ENCODE measurements at places on chromosomes 16 and 17.

DNA sequence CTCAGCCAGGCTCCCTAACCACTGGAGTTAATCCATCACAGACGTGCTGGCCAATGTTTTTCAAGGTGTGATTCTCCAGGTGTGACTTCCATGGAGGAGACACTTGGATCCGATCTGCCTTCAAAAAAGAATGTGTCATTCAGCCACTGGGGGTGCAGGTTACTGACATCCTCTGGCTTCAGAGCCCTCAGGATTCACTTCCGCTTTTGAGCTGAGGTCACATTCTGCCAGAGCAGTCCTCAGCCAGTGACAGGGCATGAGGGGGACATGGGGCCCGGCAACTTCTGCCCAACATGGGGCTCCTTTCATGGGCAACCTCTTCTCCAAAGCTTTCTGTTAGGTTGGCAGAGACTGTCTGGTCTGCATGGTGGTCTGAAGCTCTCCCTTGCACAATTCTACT, 81.4 kb downstream of the GRIN2A start:
- DNase-seq: no peak

DNA sequence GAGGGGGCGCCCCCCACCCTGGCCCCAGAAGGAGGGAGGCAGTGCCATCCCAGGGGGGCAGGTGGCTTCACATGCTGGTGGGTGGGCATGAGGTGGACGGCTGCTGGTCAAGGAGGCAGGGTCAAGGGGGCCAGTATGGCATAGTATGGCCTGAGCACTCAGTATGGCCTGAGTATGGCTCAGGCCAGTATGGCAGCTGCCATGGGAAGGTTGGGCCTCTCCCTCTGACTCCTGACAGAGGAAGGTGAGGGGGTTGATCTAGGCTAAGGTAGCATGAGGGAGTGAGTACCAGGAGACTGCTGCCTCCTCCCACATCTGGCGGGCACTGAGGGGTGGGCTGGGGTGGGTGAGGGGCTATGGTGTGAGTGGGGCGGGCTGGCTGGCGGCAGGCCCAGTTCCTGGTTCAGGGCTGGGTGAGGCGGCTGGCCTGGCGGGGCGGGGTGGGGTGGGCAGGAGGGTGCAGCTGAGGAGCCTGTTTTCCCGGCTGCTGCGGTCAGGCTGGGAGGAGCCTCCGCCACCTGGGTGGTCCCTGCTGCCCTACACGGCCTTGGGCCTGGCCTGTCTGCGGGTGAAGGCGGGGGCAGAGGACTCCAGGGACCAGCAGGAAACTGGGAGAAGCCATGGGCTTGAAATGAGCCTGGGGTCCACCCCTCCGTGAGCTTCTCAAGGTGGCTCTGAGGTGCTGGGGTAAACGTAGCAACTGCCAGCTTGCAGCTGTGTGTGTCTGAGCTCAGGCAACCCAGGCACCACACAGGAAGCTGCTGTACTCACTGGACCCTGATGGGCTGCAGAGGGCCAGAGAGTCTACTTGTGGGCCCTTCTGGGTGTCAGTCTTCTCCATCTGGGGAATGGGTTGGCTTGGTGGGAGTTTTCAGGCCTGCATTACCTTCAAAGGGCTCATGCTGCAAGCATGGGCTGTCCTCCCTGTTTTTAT, 57.0 kb downstream of the RAI1 start:
- DNase-seq: no peak

DNA sequence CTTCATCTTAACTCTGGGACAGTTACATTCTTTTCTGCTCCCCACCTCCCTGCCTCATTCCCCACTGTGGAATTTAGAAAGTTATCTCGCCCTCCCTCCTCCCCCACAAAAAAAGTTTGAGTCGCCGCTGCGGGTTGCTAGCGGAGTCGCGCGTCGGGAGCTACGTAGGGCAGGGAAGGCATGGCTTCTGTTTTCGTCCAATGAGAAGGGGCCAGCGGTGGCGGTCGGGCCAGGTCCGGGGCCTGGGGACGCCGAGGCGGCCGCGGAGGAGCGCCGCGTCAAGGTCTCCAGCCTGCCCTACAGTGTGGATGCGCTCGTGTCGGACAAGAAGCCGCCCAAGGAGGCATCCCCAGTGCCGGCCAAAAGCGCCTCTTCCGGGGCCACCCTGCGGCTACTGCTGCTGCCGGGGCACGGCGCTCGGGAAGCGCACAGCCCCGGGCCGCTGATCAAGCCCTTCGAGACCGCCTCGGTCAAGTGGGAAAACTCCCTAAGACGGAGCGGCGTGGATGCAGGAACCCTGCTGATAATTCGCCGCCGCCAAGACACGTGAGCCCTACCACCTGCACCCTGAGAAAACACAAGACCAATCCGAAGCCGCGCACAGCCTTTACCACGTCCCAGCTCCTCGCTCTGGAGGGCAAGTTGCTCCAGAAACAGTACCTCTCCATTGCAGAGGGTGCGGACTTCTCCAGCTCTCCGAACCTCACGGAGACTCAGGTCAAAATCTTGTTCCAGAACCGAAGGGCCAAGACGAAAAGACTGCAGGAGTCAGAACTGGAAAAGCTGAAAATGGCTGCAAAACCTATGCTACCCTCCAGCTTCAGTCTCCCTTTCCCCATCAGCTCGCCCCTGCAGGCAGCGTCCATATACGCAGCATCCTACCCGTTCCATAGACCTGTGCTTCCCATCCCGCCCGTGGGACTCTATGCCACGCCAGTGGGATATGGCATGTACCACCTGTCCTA, 8.9 kb downstream of the OR4D1 start:
- DNase-seq: no peak

DNA sequence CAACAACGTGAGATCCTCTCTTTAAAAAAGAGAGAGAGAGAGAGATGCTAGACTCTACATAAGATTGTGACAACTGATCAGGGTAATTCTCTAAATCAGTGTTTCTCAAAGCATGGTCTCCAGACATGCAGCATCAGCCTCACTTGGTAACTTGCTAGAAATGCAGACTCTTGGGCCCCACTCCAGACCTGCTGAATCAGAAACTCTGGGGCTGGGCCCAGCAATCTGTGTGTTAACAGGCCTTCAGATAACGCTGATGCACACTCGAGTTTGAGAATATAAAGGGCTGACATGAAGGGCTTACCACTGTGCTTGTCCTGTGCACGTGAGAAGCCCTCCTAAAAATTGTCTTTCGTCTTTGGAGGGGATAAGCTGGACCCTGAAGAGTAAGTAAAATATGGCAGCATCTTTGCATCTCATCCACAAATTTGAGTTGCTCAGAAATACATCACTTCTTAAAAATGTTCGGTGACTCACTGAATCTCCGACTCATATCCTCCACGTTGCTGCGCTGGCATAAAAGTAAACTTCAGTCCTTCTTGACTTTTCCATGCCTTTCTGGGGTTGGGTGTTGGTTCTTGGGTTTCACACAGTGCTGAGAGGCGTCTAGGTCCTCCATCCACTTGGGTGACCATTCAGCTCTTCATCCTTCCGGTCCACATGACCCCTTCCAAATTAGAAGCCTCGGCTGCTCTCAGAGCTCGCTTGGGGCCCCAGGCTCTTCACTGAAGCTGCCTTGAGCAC, 26.1 kb upstream of the KDM8 start:
- no peak for DNase-seq

DNA sequence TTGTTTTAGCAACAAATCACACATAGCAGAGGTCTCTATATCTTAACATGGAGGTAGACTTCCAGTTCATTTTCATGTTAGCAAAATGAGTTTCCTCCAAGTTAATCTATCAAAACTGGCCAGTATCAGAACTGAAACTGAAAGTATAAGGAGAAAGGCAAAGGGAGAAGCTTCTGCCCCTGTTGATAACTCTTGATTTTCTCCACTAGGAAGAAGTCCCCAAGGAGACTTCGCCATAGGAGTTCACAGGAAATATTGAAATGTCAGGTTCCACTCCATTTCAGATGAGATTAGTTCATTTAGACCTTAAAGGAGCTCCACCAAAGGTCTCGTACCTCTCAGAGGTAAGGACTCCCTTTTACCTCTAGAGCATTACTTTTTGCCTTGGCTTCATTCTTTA, 1.2 kb upstream of the OGFOD3 start:
- no peak for DNase-seq

DNA sequence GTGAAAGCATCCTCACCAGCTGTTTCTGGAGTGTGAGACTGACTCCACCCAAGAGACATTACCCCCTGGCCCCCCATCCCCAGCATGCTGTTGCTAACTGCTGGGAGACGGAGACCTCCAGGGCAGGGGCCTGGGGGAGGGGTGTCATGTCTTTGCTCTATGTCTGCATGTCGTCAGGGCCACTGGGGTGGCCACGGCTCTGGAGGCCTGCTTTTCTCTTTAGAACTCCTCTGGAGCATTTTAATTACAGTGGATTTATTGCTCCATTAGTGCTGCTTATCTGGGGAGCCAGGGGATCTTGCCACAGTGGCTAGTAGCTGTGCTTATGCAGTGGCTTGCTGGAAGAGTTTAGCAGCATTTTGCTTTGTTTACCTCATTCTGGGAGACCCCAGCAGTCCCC, 32.3 kb downstream of the CLEC16A start:
- no peak for DNase-seq

DNA sequence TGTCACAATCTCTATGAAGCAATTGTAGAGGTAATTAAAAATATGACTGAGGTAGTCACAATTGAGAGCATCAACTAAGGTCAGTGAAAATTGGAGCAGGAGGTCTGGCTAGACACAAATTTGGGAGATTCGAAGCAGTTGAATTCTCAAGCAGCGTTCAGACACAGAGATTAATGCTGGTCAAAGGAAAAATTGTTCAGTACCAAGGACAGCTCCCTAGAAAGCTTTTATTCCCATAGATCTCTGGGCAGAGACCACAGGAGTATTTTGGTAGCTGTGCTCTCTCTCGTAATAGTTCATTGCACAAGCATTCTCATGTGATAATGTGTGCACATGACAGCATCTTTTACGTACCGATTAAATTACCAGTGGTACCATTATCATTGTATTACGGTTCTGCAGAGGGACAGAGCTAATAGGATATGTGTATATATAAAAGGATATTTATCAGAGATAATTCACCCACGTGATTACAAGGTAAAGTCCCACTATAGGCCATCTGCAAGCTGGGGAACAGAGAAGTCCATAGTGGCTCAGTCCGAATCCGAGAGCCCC, 387.5 kb upstream of the HSBP1 start:
- no peak for DNase-seq

GRCh38 chr16:2092256-2092620, 43.5 kb downstream of the PKD1 start:
- DNase-seq: no peak

- no peak for DNase-seq
Observed at GRCh38 chr17:76709077-76709950, 1.5 kb downstream of the MXRA7 start.

DNA sequence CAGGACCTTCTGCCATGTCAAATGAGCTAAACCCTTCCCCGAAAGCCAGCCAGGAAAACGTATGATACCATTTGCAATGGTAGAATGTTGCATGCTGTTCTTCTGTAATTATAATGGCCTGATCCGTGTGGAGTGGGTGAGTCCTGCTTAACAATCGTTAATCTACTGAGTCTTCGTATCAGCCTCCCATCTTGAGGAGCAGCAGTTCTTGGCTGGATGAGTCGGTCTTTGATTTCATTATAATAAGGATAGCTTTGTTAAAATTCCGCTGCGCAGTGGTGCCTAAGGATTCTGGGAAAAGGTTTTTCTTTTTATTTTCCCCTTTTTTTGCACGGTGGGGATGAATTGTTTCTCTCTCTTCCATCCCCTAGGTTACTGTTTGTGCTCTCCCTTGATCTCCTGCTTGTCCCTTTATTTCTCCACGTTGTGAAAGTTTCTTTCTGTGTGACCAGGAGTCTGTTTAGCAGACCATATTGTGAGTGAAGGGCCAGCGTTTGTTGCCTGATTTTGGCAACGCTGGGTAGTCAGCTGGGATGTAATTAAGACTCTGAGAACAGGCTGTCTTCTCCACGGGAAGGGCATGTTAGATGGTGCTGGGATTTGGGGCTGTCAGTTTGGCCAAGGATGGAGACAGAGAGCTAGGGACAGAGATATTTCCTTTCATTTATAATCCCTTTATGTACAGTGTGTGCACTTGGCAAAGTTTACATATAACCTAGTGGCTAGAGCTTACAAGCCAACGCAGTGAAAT, 263.0 kb downstream of the FTO start:
- no peak for DNase-seq

GRCh38 chr17:58572846-58573245, 58.4 kb upstream of the MTMR4 start:
- no peak for DNase-seq

- no peak for DNase-seq
Observed at GRCh38 chr16:31480851-31481536, 1.9 kb upstream of the SLC5A2 start.

GRCh38 chr16:53503991-53504663, 1.1 kb upstream of the AKTIP start:
- no peak for DNase-seq

GRCh38 chr16:59088431-59088830, 354.3 kb upstream of the GOT2 start:
- no peak for DNase-seq

- no peak for DNase-seq
Observed at GRCh38 chr17:42428141-42428944, 5.3 kb upstream of the CAVIN1 start.

DNA sequence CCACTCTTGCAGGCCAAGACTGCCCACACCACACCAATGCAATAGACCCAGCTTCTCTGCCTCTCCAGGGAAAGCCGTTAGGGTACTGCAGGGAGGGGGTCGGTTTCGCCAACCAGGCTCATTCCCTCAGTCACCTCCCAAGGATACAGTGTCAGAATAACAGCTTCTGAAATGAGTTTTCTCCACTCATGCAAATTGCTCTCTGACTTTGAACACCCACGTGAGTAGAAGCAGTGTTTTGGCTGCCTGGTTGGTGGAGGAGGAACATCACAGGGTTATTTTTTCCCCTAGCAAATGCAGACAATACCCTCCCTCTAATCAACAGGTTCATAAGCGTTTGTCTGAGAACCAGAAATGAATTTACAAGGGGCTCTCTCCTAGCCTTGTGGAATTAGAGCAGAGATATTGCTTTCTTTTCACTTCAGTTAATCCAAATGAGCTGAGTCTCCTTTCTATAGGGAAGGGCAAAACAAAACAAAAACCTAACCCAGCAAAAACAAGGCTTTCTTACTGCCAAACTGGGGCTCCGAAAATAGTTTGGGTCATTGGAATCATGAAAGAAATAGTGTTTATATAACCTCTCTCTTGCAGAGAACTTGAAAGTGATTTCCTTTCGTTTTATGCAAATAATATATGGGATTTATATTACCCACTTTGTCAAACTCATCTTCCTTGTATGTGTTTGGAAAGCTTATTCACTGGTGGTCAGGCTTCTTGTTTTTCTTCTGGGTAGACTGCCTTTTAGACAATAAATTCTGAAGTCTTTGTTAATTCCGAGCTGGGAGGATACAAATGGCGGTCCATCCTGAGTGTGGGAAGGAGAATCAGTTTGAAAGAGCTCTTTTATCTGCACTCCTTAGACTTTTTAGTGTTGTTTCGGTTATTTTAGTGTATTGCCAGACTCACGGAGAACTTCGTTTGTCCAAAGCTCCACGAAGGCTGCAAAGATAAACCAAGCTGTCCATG, 229.9 kb downstream of the MSI2 start:
- DNase-seq: no peak

- no peak for DNase-seq
Observed at GRCh38 chr17:34363183-34363661, at the start of gene CCL1. TSS of gene CCL1 (minus strand) at chr17:34363233. CDS start at chr17:34363161, 72 bp downstream.

Data from NCI-H1048 (cell line).